ENCODE measurements at places on chromosomes 13 and 19.

DNA sequence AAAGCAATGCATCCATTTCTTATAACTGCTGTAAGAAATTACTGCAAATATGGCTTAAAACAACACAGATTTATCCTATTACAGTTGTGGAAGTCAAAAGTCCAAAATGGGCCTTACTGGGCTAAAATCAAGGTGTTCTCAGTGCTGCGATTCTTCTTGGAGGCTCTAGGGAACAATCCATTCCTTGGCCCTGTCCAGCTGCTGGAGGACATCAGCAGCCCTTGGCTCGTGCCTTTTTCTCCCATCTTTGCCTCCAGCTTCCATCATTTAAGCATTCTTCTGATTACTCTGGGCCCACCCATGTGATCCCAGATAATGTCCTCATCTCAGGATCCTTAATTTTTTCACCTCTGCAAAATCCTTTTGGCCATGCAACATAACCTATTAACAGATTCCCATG lies 607.1 kb downstream of the DCT start:
- no peak for DNase-seq

DNA sequence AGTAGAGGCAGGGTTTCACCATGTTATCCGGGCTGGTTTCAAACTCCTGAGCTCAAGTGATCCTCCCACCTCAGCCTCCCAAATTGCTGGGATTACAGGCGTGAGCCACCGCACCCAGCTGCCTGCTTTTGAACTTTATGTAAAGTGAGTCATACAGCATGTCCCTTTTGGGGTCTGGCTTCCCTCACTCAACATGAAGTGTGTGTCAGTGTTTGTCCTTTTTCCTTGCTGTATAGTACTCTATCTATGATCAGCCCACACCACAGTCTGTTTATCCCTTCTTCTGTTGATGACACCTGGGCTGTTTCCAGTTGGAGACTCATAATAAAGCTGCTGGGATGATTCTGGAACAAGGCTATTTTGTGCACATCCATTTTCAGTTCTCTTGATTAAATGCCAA lies 2.1 kb downstream of the SPIB start:
- DNase-seq = no peak

- no peak for DNase-seq
These were observed 213.1 kb downstream of the NHLRC3 start for GRCh38 chr13:39251340-39251739.

- no peak for DNase-seq
These were observed 27.0 kb downstream of the MARK4 start for GRCh38 chr19:45278087-45278486.

DNA sequence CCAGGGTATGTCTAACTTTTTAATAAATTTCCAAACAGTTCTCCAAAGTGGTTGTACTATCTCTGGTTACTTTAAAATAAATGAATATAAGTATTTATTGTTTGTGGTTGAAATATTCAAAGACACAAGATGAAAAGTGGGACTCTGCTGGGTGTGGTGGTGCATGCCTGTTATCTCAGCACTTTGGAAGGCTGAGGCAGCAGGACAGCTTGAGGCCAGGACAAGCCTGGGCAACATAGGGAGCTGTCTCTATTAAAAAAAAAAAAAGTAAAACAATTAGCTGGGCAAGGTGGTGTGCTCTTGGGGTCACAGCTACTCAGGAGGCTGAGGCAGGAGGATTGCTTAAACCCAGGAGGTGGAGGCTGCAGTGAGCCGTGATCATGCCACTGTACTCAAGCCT lies 10.4 kb downstream of the PNMA8A start:
- no peak for DNase-seq

GRCh38 chr19:44845612-44846454 lies at the start of gene NECTIN2:
Gene NECTIN2, plus strand, starts transcription at chr19:44846297. Its CDS starts 229 bp downstream, at chr19:44846526.
- peak; percentile 47 for DNase-seq

- no peak for DNase-seq
These were observed 1539.4 kb downstream of the EFNB2 start for GRCh38 chr13:104996022-104996421.

Data from activated CD8-positive, alpha-beta memory T cell treated with anti-CD3 and anti-CD28 coated beads for 4 hours (primary cell).